Stimulated activated CD8-positive, alpha-beta memory T cell treated with anti-CD3 and anti-CD28 coated beads, Interleukin-12 subunit alpha, Interleukin-12 subunit beta, amount 100 ng/mL, for 1 hour (primary cell): ENCODE measurements at places on chromosomes 12 and 14.

DNA sequence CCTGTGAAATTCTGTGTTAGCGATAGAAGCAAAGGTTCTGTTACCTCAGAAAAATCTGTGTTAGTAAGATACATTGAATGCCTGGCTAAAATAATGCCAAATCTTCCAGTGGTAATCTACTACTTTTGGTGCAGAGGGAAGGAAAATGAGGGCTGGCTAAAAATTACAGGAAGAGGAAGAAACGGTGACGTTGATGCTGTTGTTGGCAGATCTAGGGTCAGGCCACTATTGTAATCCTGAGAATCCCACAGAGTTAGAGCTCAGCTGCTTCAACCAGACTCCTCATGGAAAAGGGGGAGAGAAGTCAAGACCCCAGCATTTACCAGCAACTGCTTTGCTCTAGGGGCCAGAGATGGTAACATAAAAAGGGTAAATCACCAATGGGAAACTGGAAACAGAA is 145.1 kb downstream of the PPM1H start:
- DNase-seq, result no peak

- DNase-seq, result no peak
Observed at GRCh38 chr12:56158926-56159461, 835 bp downstream of the MYL6 start.

GRCh38 chr12:65670775-65671174 is 153.5 kb upstream of the HMGA2 start:
- DNase-seq, result no peak

DNA sequence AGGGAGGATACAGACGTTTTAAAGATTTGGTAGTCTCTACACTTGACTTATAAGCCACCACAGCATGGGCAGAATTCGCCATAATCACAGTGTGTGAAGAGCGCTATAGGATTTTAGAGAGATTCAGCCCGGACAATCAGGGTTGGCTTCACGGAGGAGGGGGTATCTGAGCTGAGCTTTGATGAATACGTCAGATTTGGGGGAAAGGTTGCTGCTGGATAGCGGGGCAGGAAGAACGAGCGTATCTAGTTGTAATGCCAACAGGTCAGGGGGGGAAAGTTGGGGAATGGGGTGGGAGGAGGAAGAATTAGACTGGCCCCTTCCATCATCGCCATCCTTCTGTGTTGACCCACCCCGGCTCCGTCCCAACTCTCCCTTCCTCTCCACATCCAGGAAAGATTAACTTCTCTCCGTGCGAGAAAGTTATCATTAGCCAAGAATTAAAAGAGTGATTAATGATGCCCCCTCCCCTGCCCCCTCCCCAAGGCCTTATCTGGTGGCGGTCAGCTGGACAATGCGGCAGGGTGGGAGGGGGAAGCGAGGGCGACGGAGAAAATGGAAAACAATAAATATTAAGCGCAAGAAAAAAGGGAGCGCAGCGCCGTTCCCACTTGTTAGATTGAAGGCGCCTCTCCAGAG is 13.5 kb upstream of the GPATCH2L start:
- DNase-seq, result no peak

- no peak for DNase-seq
Observed at GRCh38 chr12:104455578-104456416, 951 bp upstream of the CHST11 start.

GRCh38 chr12:108284163-108284562 is 54.9 kb downstream of the CMKLR1 start:
- DNase-seq, result no peak

DNA sequence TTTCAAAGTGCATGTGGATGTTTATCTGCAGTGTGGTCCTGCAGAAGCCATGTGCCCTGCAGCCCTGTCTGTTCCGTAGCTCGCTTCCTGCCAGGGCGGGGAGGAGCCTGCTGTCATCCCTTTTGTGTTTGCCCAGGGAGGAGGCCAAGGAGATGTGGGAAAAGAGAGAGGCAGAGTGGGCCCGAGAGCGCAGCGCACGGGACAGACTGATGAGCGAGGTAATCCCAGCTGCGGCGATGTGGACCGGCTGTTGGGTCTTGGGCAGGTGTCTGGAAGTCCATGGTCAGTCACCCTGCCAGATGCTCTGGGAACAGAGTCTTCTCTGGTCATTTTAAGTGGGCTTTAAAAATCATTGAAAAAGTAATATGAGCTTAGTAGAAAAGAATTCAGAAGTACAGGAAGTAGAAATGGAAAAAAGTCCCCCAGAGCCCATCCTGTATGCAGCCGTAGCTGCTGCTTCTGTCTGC is 12.8 kb downstream of the TCHP start:
- DNase-seq, result no peak

DNA sequence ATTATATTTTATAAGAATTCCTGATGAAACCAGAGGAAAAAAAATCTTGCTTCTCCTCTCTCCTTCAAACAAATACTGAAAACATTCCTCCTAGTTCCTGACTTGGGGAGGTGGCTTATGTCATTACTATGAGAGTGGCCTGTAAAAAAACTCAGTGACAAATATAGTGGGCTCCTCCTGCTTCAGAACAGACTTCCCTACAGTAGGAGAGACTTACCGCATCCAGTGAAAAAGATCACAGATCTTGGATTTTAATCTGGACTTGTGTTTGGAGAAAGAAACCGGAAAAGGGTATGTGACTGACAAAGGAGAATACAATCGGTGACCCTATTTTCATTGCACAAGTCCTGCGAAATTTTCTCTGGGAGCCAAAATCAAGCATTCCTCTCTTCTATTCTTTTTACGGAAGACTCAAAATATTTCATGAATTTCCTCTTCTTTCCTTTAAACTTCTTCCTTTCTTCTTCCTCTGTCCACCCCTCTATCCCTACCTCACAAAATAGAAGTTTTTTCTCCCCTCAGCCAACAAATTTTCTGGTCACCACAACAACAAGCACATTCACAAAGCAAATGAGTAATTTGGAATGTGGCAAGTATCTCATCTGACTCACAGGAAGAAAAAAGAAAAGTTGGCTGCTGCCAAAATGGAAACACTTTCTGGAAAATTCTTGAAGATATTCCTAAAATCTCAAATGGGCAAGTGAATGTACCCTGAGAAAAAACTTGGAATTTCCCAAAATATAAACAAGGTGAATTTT is 185.1 kb upstream of the CDKN3 start:
- DNase-seq, result no peak

DNA sequence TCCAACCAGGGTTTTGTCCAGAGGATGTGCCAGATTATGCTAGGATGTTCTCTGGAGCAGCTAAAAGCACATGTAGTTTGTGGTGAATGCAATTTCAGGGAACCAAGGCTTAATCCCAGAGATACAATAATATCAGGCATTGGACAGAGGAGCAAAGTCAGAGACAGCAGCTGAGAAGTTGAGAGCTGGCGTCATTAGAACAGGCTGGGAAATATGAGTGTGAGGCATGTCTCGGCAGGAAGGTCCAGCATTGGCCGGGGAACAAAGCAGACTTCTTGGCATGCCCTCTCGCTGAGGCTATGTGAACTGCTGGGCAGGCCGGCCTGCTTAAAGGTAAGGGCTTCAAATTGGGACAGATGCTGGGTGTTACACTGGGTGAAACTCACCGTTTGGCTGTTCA is 125.4 kb downstream of the CAND1 start:
- no peak for DNase-seq

- DNase-seq, result no peak
Observed at GRCh38 chr12:46468160-46468559, 95.6 kb upstream of the SLC38A2 start.
